ENCODE measurements at places on chromosomes 3 and 15.
A peak's percentile ranks its signal among the peaks of the same experiment; 100 is the strongest.

DNA sequence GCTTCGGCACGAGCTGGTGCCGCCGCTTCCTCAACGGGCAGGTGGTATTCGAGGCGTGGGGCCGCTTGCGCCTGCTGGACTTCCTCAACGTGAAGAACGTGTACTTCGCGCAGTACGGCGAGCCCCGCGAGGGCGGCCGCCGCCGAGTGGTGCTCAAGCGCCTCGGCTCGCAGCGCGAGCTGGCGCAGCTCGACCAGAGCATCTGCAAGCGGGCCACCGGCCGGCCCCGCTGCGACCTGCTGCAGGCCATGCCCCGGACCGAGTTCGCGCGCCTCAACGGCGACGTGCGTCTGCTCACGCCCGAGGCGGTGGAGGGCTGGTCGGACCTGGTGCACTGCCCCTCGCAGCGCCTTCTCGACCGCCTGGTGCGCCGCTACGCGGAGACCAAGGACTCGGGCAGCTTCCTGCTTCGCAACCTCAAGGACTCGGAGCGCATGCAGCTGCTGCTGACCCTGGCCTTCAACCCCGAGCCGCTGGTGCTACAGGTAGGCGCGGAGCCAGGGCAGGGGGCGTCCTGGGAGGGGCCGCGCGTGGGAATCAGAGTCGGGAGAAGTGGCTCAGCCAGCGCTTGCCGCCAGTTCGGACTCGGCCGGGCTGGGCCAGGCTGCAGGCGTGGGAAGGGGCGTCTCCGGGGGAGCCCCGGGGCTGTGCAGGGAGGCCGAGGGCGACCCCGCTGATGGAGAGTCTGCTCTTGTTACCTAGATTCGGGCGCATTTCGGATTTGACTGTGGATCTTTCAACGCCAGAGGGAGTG, 1.1 kb downstream of the DIPK2A start:
- DNase-seq, result peak; percentile 51

- no peak for DNase-seq
Measured at GRCh38 chr3:81198216-81198615, 563.2 kb downstream of the GBE1 start.

- no peak for DNase-seq
Measured at GRCh38 chr15:86089422-86089821, 9.8 kb downstream of the AGBL1 start.

- no peak for DNase-seq
Measured at GRCh38 chr3:111924283-111924682, 54.5 kb upstream of the ABHD10 start.

DNA sequence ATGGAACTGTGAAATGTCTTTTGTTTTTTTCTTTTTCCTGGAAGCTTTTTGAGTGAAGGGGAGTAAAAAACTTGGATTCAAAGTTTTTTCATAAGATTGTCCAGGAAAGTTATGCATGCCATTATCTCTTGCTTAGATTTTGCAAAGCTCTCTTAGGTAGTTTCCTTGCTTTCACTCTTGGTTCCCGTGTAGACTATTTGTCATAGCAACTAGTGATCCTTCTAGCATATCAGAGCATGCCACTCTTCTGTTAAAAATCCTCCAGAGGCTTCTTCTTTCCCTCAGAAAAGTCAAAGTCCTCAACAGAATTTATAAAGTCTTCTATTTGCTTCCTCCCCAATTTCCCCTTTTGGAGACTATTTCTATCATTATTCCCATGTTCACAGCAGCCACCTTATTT, 21.1 kb downstream of the GTF2E1 start:
- DNase-seq, result no peak

- no peak for DNase-seq
Measured at GRCh38 chr3:95312650-95313049, 1249.8 kb downstream of the NSUN3 start.

DNA sequence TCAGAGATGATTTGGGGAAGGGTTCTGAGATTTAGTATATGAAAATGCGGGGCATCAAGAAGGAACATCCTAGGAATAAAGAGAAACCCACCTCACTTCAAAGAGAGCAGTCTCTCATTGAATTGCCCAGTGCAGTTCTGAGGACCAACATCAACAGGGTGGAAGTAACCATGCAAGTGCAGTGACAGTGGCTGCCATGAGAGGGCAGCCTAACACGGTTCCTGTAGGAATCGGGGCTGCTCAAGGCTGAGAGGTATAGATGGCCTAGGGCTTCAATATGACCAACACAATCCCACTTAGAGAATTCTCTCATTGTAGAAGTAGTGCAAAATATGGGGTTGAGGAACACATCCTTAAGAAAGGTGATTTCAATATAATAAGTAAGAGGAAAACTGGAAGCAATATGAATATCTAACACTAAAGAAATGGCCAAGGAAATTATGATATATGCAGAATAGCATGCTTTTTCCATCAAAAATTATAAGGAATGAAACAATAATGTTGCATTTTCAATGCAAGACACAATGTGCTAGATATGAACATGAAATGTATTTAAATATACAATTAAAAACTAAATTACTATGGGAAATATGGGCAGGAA, 51.1 kb upstream of the ARRDC4 start:
- DNase-seq, result peak; percentile 33

GRCh38 chr3:10700821-10701220, 115.2 kb upstream of the SLC6A11 start:
- no peak for DNase-seq

DNA sequence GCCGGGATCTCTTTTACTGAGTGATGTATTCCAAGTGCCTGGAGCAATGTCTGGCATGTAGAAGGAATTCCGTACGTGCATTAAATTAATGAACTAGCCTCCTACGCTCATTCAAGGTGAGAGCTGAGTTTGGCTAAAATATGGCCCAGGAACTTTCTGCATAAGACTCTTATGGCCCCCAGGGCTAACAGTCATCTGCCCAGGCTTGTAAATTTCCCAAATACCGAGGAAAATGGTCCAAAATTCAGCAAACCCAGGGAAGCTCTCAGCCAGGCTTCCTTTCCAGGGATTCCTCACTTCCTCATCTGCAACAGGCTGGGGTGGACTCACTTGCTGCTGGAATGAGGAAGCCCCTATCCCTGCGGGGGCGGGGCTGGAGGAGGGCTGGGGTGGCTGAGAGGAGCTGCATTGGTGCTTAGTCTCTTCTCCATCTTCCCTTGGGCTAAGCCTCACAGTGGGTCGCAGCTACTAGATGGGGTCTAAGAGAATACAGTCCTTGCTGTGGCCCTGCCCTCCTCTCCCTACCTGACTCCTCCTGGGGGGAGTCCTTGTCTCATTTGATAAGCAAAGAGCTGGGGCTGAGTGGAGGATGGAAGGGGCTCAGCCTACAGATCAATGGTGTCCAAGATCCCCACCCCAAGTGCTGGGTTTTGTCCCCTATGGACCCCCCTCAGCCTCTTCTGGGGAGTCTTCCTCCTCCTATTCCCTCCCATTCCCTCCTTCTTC, 28.5 kb upstream of the APOD start:
- DNase-seq, result no peak

DNA sequence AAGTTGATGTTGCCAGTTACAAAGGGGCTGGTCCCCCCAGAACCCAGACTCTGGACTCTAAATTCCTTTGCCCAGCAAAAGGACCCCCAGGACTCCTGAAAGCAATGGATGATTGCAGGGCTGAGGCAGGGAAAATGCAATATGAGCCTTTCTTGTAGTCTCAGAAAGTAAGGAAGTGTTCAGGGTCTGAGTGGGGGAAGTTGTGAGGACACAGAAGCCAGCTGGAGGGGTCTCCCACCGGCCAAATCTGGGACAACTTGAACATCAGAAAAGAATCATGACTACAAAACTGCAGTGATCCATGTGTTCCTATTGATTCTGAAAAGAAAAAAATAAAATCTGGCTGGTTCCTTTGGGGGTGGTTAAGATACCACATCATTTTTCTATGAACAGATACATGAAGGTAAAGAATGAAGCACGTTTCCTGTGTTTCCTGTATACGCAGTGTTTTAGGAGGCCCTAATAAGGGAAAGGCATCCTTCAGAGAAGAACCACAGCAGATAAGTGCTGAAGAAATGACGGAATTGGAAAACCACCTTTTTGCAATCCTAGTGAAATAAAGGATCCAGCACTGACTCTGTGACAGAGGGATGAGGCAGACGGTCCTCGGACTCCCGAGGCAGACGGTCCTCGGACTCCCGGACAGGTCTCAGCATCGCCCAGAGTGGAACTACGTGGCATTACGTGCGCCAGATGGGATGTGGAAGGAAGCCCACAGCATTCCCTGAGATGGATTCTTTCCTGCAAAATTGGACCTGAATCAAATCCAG, 22.2 kb upstream of the GRIP2 start:
- DNase-seq, result no peak
